Renal cortex interstitium (tissue), 15 donors: ENCODE measurements at places on chromosomes 7 and 10. TPM values are rescaled to one million over a fixed set of nuclear protein-coding genes. Genes with fewer than 3 reads are reported as not detected.

Gene VIPR2
- 3.5 TPM for polyA plus RNA-seq

Gene TSPAN12
- polyA plus RNA-seq: 169 TPM

Gene NME8
- polyA plus RNA-seq: 0.17 TPM

- DNase-seq: no peak
Measured at GRCh38 chr10:17766731-17767130, 14.7 kb downstream of the TMEM236 start.

DNA sequence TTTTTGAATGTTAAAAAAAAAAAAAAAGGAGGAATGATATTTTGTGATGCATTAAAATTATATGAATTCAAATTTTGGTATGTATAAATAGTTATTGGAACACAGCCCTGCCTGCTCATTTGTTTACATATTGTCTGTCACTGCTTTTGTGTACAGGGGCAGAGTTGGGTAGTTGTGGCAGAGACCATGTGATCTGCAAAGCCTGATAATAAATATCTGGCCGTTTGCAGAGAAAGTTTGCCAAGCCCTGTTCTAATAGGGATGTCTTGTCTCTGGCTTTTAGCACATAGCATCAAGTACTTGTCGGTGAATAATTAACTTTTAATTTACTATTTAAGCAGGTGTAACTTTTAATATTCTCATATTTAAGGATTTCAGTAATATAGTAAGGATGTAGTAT lies 19.8 kb downstream of the TSPAN13 start:
- DNase-seq: no peak

DNA sequence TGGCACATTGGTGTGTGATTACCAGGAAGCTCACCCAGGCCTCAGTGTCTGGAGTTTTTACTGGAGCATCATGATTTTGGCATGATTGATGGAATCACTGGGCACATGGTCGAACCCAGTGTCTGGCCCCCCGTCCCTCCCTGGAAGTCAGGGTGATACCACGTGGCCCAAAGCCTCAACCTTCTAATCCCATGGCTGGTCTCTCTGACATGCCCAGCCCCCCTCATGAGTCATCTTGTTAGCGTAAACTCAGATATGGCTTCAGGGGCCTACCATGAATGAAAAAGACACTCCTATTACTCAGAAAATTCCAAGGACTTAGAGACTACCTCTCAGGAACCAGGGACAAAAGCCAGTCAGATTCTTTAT lies 109.3 kb downstream of the GRK5 start:
- DNase-seq: no peak

DNA sequence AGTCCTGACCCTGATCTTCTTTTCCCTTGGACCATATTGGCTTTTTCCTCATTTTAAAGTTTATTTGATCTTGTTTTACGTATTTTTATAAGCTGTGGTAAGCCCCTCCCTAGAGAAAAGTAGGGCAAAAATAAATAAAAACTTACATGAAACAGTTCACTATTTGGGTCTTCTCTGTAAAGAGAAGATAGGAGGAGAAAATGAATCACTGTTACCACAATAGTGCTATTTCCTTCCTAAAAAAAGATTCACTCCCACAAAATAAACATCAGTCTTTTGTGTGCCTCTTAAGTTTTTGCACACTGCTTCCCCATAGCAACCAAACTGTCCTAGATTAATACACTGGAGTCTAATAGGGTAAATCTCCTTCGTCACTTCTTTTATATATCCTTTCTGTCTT lies 1.4 kb upstream of the SVIL start:
- no peak for DNase-seq

DNA sequence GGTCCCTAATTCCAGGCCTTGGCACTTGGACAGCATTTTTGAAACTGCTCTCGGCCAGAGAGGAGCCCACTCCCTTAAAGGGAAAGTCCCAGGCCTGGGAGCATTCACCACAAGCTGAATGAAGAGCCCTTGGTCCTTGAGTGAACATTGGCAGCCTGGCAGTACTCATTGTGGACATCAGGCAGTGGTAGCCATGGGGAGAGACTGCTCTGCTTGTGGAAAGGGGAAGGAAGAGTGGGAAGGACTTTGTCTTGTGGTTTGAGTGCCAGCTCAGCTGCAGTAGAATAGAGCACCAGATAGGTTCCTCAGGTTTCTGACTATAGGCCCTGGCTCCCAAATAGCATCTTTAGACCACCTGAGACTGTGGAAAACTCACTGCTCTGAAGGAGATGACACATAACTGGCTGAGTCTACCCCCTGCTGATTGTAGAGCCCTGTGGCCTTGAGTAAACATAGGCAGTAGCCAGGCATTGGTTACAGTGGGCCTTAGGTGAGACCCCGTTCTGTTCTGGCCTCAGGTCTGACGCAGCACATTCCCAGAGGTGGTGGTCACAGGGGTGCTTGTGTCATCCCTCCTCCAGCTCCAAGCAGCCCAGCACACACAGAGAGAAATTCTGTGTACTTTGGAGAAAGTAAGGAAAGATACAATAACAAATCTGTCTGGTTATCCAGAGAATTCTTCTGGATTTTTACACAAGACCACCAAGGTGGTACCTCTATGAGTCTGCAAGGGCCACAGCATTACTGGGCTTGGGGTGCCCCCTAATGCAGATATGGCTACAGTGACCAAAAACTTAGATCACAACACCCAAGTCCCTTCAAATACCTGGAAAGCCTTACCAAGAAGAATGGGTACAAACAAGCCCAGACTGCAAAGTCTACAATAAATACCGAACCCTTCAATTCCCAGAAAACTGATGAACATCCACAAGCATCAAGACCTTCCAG lies 153.8 kb downstream of the GNAI1 start:
- DNase-seq: no peak

DNA sequence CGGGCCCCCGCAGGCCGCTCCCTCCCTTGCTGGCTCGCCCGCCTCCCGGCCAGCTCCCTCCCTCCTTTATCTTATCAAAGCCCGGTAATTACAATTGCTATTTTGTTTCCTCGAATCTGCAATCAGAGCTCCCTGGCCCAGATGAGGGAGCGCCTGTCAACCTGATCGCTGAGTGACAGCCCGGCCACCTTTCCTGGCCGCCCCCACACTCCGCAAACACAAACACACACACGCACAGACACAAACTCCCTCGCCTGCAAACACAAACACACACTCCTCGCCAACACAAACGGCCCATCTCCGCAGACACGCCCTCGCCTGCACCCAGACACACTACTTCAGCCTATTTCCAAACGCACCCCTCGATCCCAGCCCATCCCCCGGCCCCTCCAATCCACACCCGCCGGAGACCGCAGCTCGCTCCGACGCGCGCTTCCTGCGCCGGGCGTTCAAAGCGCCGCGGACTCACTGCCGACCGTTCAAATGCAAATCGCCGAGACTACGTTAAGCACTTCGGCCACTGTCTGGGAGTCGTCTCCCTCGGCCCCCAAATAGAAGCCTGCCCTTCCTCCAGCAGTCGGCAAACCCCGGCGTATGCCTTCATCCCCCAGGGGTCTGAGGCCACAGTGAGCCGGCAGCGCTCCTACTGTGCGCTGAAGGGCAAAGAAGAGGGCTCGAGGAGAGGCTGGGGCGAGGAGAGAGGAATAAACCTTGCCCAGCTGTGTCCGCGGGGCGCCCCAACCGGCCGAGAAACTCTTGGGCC lies 3.0 kb upstream of the FGF8 start:
- DNase-seq: no peak

DNA sequence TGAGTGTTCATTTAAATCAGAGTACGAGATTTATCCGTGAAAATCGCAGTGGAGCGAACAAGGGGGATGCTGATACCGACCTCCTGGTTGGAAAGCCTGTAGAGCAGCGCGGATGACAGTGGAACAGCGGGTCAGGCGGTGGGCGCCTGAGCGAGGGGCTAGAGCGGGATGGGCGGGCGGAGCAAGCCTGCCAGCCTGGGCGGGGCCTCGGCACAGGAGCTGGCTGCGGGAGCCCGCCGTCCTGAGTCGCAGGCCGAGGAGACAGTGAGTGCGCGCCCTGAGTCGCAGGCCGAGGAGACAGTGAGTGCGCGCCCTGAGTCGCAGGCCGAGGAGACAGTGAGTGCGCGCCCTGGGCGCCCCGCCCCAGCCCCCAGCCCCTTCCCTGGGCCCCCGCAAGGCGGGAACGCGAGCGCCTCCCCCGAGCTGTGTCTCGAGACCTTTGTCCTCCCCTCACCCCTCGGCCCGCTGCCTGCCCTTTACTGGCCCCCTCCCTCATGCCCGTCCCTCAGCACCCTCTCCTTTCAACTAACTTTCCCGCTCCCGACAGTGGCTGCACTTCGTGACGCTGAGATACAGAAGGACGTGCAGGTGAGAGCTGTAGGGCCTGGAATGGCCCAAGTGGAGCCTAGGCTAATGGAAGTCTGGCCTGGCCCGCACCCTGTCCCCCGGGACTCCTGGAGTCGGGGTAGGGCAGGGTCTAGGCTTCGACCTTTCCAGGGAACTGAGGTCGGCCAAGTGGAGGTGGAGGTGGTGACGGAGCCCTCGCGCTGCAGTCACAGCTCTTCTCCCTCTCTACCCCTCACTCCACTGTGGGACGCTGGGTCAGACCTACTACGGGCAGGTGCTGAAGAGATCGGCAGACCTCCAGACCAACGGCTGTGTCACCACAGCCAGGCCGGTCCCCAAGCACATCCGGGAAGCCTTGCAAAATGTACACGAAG lies at the start of gene AS3MT:
Gene AS3MT, plus strand, starts transcription at position 213 of the 941 bp plus-strand sequence. Its CDS starts 123 bp downstream, at position 336.
- DNase-seq: peak; percentile 17

GRCh38 chr10:67492317-67493019 lies 203.5 kb downstream of the CTNNA3 start:
- DNase-seq: no peak

- DNase-seq: no peak
Measured at GRCh38 chr10:72126184-72126871, 38.0 kb upstream of the SPOCK2 start.

DNA sequence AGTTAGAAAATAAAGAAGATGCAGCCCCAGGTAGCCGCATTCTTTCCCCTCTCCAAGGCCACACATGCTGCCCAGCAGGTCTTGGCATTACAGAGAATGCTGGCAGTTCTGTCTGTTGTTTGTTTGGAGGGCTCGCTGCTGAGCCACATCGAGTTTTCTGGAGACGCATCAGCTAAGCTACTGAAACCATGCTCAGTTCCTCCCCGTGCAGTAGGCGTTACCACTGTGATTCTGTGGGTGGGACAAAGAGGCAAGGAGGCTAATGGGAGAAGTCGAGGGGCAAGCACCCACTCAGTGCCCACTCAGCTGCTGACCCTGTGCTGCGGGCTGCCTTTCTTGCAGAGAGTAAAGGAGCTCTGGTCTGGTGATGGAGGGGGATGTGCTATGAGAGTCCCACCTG lies 15.5 kb upstream of the GTPBP4 start:
- DNase-seq: no peak

DNA sequence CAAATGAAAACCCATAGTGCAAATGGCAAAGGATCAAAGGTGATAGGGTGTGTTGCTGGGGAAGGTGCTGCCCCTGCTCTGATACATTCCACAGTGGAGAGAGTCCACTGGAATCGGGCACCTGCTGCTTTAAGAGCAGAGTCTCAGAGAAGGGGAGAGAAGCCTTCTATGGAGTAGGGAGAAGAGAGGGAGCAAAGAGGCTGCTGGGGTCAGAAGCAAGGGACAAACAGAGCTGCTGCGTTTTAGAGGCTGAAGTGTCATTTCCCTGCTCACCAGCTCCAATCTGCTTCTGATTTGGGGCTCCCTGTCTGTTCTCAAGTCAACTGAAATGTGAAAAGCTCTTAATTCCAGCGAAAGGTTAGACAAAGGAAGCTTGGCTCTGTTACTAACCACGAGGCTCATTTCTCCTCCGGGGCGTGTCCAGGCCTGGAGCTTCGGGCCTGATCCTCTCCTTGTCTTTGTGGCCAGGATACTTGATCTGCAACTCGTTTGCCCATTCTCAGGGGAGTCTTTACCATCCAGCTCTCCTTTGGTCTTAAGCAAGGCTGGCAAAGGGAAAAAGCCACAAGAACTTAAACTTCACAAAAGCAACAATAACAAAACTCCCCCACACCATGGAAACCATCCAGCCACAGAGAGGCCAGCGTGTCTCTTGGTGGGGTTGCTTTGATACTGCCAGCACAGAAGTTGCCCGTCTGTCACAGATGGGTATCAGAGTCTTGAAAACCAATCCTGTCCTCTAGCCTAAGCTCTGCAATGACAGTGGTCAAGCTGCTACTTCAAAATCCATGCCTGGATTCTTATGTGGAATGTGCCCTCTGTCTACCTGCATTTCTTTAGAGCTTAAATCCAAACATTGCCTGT lies 692.6 kb downstream of the SUGCT start:
- peak; percentile 28 for DNase-seq

GRCh38 chr10:121774813-121775212 lies 153.0 kb downstream of the ATE1 start:
- DNase-seq: no peak

DNA sequence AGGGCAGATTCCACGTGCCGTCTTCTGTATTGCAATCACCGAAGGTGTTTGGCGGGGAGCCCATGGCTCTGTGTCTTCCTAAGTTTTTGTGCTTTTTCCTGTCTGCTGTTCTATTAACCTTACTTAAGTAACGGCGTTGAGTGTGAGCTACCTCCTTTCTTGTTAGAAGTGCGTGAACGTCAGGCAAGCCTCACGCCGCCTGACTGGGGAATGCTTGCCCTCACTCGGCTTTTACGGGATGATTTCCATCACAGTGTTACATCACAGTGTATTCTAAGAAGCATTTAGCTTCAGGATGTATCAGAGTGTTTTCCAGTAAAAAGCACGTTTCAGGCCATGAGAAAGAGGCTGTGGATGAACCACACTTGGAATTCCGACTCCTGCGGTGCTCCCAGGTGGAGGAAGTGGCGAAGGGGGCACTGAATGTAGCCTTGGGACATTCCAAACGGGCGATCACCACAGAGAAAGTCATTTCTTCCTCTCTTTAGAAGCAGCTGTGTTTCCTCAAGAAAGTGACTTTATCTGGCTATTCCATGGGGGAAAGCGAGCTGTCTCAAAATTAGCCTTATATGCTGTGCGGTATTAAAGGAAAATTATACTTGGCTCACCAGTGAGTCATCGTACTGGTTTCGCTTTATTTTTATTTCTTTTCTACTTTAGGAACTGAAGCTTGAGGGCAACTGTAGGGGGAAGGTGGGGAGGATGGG lies 290.7 kb downstream of the KLF6 start:
- DNase-seq: no peak
